ENCODE measurements at places on chromosomes 2 and 18.
A peak's percentile ranks its signal among the peaks of the same experiment; 100 is the strongest.

DNA sequence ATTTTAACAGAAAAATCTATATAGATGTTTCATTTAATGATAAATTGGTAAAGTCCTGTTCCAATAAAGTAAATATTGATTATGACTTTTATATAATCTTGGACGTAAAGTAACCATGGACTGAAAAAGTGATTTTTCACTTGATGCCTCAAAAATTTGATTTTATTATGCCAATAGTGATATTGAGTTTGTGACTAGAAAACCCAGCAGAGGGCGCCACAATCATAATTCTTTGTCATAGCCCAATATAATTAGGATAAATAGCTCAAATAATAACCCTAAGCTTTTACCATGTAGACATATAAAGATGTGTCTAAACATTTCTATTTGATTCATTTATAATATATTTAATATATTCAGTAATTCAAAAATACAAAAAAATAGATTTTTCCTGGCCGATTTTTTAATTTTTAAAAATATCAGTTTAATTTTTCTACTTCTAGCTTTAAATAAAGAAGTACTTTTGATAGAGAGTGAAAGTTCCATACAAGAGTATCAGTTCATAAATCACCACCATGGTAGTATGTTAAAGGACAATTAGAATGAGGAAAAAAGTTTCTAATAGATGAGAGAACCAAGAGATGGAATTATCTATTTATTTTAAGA, 30.7 kb downstream of the CAMKMT start:
- peak; percentile 40 for DNase-seq

DNA sequence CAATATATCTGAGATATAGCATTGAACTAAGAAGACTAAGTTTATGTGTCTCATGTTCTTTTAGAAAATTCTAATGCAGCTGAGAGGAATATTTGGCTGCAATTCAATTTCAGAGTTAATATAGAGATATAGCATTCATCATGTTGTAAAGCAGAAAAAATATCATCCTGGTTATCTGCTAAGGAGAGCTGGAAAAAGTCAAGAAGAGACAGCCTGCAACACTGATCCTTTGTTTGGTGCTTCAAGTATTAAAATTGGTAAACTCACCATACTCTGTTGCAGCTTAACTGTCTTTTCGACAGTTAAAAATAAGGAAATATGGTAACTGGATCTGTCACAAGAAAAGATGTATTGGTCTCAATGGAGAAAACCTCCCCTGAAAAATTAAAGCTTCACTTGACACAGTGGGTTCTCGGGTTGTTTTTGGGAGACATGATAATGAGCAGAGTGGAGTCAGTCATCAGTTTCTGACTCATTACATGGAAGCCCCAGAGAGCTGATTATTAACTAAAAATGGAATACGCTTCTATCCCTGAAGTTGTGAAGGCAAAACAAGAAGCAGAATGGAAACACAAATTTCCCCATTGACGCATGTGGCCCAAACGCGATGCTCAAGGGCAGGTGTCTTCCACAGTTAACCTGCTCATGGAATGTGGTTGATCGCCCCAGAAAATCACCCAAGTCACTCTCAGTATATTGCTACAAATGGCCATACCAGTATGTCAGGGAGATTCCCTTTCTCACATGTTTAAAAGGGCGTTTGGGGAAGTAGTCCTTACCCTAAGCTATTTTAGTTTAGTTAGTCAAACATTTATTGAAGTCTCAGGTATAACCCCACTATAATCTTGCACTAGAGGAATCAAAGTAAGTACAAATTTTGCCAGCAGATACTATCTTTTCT, 8.2 kb downstream of the BCL2 start:
- DNase-seq, result no peak

- DNase-seq, result no peak
Measured at GRCh38 chr2:168608796-168609195, 152.7 kb downstream of the CERS6 start.

- DNase-seq, result no peak
Measured at GRCh38 chr18:62326646-62327348, 1.7 kb downstream of the TNFRSF11A start.

DNA sequence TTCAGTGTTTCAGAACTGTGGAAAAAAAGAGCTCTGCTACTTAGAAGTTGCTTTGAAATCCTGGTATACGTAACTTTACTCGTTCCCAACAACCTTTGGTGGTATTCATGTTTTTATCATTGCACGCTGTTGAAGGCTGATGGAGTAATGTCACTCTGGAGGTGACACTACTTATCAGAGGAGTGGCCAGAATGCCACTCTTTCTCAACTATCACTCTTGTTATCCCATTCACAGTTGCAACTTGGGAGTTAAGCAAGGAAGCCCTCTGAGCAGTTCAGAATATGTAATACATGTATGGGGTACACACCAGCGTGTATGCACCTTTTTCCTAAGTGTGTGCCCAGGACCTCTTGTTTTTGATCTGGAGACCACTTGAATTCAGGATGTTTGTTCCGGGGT, 53.6 kb downstream of the TANC1 start:
- no peak for DNase-seq

GRCh38 chr2:202612145-202612544, 22.6 kb upstream of the FAM117B start:
- no peak for DNase-seq

DNA sequence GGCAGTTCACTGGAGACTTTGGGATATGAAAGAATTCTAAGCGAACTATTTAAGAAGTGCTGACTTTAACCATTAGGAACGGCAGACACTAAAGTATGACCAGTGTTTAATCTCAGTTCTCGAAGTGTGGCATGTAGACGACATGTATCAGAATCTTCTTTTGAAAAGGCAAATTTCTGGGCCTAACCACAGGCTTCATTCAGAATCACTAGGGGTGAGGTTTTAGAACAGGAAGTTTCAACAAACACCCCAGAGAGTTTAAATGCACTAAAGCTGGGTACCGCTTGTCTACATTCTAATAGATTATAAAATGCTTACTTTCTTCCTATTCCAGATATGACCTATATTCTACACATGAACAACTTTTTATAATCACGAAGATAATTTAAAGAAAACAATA, 180.3 kb downstream of the ANKRD44 start:
- DNase-seq, result no peak

- DNase-seq, result no peak
Measured at GRCh38 chr2:231012463-231012862, 16.5 kb downstream of the SPATA3 start.

DNA sequence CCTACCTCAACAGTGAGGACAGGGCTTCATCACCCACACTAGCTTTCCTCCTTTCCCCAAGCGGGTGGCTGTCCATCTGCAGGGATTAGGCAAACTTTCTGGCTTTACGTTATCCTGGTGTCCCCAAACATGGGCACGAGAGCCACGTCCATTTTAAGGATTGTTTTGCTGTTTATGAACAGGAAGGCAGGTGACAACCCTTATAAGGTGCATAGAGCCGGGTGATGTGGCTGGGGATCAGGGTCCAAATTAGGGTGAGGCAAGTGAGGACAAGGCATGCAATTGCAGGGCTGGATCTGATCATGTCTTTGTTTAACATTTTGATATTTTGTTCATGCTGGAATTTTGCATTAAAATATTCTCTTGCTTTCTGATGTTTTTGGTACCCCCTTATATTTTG, 27.6 kb upstream of the ITGA6 start:
- no peak for DNase-seq

DNA sequence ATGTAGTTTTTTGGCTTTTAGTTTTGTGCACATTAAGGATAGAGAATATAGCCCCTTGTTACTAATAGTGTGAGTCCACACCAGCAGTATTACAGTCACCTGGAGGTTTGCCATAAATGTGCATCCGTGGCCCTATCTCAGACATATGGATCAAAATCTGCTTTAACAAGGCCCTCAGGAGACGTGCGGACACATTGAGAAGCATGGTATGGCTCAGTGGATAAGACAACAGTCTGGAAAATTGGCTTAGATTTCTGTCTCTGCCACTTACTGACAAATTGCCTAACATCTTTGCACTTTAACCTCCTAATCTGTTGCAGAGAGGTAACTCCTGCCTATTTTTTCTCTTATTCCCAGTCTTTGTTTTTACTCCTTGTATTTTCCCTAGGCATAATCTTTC, 307.2 kb upstream of the DLGAP1 start:
- no peak for DNase-seq

Measured in activated naive CD4-positive, alpha-beta T cell treated with Interleukin-2 at 50 U/mL for 16 hours (primary cell).